ENCODE measurements at places on chromosomes 5 and 9.

DNA sequence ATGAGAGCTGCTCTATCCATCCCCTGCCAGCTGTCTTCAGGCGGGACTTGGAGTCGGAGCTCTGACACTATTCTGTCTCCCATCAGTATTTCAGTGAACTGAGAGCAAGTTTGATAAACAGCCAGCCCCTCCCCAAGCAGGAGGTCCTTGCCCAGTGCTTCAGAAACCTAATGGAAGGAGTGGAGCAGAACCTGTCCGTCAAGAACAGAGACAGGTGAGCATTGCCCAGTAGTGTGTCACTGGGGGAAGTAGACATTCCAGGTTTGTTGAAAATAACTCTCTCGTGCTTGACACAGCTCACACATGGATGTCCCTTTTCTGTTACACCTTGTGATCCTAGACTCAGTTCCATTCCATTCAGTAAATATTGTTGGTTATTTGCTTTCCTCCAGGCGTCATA lies 13.2 kb upstream of the TLX3 start:
- no peak for DNase-seq

DNA sequence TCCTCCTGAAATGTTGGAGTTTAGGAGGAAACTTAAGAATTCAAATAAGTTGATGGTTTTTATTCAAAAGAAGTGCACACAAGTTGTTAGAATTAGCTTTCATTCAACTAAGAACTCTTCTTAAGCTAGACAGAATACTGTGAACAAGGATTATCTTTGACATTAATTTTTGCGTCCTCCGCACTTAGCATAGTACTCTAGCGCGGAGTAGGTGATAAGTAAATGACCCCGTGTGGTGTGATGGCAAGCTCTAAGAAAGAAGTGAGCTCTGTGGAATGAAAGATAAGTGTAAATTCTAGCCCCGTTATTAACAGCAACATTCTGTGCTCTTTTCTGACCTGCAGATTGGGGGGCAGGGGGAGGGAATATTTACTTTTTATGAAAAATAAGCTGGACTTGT lies 1.0 kb downstream of the BRIX1 start:
- no peak for DNase-seq

GRCh38 chr5:96287136-96287535 lies 145.9 kb downstream of the PCSK1 start:
- no peak for DNase-seq

GRCh38 chr5:1352231-1353219 lies 7.6 kb upstream of the CLPTM1L start:
- no peak for DNase-seq

- no peak for DNase-seq
These were observed 185.4 kb downstream of the PJA2 start for GRCh38 chr5:109224276-109224882.

DNA sequence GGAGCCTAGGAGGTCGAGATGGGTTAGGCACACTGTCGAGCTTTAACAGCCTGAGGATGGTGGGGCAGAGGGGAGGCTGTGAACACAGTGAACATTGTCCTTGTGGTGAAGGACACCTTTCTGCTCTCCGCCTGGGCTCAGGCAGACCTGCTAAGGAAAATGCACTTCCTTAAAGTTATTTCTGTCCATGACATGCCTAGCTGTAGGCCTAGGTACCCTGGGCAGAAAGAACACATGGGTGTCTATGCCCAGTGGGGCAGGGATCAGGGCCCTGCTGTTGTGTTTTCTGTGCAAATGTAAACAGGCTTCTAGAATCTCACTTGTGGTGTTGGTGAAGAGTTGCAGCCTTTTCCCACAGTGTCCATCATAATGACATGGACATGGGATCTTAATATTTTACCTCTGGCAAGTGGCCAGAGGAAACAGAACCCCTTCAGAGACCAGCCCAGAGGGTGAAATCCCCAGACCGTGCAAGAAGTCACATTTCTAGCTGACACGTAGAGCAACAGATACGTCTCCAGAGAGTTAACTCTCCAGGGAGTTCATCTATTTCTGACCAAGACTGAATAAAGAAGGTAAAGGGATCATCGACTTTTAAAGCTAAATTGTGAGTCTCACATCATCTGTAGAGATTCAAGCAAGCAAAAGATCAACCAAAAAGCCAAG lies 79.2 kb downstream of the C9orf152 start:
- DNase-seq: no peak

- DNase-seq: no peak
These were observed 116.0 kb downstream of the TENT4A start for GRCh38 chr5:6829150-6829784.

DNA sequence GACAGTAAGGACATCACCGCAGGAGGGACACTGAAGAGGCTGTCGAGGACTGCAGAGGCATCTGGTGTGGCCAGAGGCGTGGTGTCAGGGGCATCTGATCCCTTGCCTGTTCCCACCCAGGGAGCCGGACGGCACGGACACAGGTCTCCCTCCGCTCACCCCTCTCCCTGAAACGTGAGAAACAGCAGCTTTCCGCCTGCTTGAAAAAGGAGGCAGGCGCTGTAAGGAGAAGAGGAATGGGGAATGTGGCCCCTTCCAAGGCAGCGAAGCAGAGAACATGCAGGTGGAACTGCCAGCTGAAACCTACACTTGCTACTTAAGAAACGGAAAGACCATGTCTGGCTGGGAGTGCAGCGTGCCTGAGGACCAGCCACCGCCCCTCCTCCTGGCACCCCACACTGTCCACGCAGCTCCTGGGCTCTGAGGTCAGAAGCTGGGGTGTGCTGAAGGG lies 176.2 kb downstream of the GAPVD1 start:
- DNase-seq: no peak

GRCh38 chr5:154191467-154192261 lies 1.1 kb downstream of the GALNT10 start:
- no peak for DNase-seq

- DNase-seq: no peak
These were observed 132.9 kb downstream of the LIFR start for GRCh38 chr5:38423276-38424147.

GRCh38 chr5:168578006-168578405 lies 1.2 kb downstream of the PANK3 start:
- DNase-seq: no peak

- DNase-seq: no peak
These were observed 14.8 kb upstream of the ZNF474 start for GRCh38 chr5:122114501-122114900.

DNA sequence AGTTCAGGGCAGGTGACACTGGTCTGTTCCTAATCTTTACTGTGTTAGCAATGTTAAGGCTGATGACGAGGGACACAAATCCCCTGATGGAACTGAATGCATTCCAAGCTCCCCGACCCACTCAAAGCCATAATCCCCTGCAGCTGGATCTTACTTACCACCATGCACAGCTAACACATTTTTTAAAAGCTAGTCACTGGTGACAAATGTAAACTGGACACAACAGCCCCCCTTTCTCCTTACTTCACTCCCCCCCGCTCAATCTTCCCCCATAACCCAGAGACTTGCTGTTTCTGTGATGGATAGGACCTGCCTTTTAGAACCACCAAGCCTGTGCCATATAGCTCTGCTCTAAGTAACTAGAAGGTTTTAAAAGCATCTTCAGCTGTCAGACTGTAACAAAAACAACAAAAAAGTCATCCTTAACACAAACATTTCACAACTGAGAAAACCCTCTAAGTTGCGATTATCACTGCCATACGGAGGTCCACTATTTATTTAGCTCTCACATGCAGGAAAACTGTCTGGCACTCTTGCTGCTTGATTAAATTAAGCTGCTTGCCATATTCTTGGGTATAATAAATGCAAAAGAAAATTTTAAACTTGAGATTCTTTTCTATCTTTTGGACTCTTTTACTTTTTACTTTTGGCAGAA lies 44.4 kb downstream of the BNC2 start:
- no peak for DNase-seq

DNA sequence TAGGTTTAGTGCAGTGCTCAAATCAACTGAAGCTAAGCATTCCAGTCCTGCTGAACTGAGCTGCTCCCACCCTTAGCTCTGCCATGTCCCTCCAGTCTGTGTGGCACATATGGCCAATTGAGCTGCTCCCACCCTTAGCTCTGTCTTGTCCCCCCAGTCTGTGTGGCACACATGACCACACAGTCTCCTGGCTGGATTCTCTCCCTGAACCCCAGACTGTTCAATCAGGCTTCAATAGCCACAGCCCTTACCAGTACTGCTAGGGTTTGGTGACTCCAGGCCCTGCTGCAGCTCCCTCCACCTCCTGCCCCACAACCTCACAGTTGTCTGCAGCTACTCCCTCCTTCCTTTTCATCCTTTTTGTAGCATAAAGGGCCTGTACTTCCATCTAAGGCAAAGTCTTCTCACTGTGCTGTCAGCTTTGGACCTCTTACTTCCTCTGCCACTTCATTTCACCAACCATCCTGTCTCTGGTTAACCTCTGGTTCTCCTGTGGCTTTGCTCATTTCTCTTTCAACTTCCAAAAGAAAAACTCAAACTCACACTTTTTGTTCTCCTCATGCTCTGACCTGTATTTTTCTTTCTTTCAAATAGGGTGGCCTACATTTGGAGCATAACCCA lies 50.8 kb downstream of the ADAMTS12 start:
- DNase-seq: no peak

DNA sequence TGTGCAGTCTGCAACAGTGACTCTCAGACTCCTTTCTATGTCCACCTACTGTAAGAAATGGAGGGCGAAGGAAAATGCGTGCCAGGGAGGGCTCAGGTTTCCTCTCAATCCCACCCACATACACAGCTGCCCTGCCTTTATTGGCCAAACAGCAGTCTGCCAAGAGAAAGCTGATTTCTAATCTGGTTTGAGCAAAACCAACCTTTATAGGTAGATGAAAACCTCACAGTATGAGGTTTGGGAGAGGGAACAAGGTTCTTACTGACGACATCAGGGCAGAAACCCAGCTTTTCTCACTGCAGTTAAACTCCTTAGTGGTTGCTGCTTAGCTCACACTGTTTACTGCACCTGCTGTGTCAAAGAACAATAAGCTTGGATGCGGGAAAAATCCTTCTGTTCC lies 152.3 kb upstream of the KLF9 start:
- no peak for DNase-seq

DNA sequence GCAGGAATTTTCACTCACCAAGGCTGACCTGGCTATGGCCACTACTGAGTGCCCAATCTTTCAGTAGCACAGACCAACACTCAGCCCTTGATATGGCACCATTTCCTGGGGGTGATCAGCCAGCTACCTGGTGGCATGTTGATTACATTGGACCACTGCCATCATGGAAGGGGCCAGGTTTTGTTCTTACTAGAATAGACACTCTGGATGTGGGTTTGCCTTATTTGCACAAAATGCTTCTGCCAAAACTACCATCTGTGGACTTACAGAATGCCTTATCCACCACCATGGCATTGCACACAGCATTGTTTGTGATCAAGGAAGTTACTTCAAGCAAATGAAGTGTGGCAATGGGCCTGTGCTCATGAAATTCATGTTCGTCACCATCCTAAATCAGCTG lies 69.7 kb upstream of the SH3GL2 start:
- DNase-seq: peak; percentile 38

- DNase-seq: no peak
These were observed 136.6 kb upstream of the RAPGEF1 start for GRCh38 chr9:131876486-131876885.

- DNase-seq: no peak
These were observed 64.9 kb upstream of the STK32A start for GRCh38 chr5:147169901-147170300.

DNA sequence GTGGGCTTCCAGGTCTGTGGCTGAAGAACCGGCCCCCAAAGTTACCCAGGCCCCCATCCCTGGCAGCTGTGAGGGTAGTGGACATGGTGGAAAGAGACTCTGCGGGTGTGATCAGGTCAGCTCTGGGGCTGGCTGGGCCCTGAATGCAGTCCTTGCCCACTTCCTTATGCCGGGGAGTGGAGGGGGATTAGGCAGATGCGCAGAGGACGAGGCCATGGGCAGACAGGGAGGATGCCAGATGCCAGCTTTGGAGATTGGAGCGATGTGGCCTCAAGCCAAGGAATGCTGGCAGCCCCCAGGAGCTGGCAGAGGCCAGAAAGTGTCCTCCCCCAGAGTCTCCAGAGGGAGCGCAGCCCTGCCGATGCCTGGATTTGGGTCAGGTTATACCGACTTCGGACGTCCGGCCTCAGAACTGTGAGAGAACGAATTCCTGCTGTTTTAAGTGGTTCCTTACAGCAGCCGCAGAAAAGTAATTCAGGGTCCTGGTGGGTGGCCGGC lies 69.8 kb downstream of the ADAMTS2 start:
- DNase-seq: no peak

DNA sequence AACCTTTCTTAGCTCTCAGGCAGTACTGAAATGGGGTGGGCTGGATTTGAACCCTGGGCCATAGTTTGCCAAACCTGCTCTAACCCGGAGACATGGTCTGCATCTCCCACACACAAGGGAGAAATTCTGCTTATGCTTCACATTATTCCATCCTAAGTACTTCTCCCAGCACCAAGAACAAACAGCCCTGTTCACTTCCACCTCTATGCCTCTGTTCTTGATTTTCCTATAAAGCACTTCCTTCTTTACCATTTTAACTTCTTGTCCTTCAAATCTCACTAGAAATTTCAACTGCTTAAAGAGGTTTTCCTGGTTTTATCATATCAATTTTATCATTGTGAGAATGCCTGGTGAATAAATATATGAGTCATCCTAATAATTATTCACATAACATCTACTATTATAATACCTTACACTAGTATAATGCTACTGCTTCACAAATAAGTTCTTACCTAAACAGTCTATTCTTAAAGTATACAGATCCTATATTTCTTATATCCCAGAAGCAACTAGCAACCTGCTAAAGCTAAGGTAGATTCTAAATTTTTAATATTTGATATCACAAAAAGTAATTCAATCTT lies 12.7 kb downstream of the FEM1C start:
- DNase-seq: no peak

DNA sequence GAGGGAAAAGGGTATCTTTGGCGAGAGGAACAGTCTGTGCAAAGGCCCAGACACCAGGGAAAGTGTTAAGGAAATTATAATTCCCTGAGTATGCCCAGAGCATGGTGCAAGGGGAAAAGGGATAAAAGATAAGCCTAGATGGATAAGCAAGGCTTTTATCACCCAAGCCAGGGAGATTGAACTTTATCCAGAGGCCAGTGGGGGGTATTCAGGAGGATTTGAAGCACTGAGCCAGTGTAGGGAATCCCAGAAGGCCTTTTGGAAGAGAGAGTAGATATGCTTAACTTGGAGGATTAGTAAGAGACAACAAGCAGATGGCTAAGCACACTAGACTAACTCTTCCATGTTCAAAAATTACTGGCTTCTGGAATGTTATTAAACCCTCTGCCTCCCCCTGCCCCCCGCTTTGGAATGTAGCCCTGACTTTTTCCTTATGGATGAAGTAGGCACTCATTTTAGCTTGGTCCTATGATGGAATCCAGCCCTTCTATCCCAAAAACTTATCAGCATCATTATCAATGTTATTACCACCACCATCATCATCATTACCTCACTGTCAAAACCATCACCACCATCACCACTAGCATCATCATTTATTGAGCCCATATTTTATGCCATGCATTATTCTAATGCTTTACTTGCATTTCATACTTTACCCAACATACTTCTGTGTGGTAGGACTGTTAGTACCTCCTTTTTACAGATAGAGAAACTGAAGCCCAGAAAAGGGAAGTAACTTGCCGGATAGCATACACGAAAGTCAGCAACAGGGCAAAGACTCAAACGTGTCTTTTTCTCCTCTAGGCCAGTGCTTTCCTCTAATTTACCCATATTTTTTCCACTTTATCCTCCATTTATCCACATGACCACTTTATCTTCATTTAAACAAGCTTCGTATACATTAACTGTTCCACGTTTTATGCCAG lies 237.0 kb downstream of the PAPPA start:
- DNase-seq: no peak

Measured in NCI-H2081 treated with DMSO at 0.1 percent for 48 hours (cell line).